Stimulated activated CD8-positive, alpha-beta memory T cell treated with anti-CD3 and anti-CD28 coated beads, Interleukin-15, amount 100 ng/mL, for 4 hours (primary cell): ENCODE measurements at places on chromosomes 12 and 14.

DNA sequence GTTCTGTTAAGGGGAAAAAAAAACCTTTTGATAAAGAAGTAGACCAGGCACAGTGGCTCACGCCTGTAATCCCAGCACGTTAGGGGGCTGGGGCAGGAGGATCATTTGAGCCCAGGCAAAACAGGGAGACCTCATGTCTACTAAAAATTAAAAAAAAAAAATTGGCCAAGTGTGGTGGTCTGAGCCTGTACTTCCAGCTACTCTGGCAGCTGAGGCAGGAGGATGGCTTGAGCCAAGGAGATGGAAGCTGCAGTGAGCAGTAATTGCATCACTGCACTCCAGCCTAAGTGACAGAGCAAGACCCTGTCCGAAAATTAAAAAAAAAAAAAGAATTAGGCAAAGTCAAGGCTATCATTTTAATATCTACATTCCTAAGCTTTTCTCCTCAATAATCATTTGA lies 124.8 kb upstream of the CPM start:
- no peak for DNase-seq

DNA sequence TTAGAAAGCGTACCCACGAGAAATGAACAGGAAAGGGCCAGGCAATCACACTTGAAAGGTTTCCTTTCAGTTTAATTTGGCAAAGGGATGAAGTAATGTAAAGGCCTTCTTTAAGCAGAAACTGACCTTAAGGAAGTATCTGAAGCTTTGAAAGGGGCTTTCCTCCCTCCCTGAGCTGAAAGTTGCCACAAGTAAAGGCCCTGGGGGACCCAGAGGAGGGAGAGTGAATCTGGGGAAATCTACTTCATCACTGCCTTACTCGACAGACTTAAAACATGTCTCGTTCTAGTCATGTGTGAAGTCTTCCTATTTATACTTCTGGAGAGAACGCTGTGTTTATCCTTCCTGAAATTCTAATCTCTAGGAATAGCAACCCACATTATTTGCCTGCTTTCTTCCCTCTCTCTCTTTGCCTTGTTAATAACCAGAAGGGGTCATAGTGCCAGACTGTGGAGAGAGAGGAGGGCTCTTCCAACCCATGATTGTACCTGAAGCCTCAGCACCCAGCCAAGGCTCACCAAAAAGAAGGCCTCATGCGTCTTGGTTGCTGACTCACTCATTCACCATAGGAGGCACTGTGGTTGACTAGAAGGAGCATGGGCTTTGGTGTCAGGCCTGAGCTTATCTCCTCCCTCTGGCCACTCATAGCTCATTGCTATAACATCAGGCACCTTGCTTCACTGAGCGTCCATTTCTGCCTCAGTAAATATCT lies 10.2 kb upstream of the GPX2 start:
- DNase-seq, result no peak

DNA sequence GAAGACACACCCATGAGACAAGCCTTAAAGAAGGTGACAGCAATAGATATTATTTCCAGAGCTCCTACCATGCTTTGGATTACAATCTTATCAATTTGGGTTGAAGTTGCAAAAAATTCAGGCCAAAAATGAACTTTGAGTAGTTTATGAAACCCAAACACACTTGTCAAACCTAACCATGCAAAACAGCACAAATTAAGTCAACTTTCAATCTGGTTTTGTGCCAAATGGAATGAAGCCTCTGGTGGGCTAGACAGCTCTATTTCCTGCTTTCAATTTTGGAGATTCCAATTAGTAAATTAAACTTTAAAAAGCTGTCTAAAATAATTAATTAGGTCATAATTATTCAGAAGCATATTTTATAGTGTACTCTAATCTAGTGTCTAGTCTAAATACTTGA lies 203.4 kb downstream of the SYT1 start:
- DNase-seq, result no peak

DNA sequence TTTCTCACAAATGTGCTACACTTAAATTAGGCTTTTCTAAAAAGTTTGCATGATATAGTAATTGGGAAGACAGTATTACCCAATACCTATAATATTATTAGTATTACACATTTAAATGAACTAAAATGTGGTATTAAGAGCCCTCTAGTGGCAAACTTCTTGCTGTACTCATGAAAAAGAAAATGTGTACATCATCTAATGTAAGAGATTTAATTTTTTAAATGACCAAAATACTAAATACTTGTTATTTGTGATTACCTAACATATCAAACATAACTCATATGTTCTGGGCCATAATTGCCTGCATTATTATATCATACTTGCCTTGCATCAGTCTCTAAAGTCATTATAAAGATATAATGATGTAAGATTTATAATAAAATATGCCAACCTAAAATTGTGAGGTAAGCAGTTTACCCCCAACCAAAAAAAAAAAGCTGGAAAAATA lies 64.2 kb downstream of the DNAI7 start:
- no peak for DNase-seq

- DNase-seq, result no peak
Observed at GRCh38 chr12:8890313-8891085, 23.8 kb upstream of the PHC1 start.

GRCh38 chr12:123075087-123075645 lies 75.7 kb downstream of the PITPNM2 start:
- no peak for DNase-seq

GRCh38 chr12:19234981-19235871 lies 105.7 kb downstream of the PLEKHA5 start:
- no peak for DNase-seq

- no peak for DNase-seq
Observed at GRCh38 chr12:108324351-108325017, 14.6 kb downstream of the CMKLR1 start.

DNA sequence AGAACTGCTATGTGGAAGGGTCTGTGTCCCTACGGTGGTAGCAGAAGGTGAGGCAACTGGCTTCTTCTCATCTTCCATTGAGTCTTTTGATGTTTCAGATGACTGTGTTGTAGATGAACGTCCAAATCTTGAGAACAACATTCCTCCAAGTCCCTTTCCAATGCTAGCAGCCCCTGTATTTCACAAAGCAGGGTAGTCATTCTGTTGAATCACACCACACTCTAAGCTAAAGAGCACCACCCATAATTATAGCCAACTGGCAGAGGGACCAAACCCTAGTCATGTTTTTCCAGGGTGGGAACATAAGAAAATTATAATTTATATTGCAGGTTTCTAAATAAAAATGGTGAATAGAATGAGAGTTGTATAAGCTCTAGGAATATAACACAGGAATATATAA lies 98.7 kb downstream of the DDHD1 start:
- no peak for DNase-seq

GRCh38 chr14:55349565-55349964 lies 62.1 kb downstream of the ATG14 start:
- no peak for DNase-seq

GRCh38 chr12:125210104-125210755 lies 145.0 kb downstream of the AACS start:
- DNase-seq, result no peak

GRCh38 chr14:64508215-64508776 lies 3.7 kb downstream of the ZBTB1 start:
- DNase-seq, result no peak

DNA sequence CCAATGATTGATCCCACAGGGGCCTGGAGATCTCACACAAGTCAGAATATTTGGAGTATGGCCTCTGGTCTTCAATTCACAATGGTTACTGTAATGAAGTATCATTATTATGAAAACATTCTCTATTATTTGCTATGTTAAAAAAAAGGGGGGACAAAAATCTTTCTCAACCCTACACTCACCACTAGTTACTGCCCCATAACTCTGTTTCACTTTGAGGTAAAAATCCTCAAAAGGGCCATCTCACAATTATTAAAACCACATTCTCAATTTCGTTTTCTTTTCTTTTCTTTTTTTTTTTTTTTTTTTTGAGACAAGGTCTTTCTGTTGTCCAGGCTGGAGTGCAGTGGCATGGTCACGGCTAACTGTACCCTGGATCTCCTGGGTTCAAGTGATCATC lies 59.6 kb upstream of the KCNC2 start:
- no peak for DNase-seq

GRCh38 chr12:111773801-111774551 lies 7.2 kb downstream of the ALDH2 start:
- DNase-seq, result no peak

GRCh38 chr14:33369972-33370371 lies 431.3 kb downstream of the NPAS3 start:
- DNase-seq, result no peak

GRCh38 chr14:102885737-102886447 lies 36.6 kb upstream of the AMN start:
- no peak for DNase-seq

DNA sequence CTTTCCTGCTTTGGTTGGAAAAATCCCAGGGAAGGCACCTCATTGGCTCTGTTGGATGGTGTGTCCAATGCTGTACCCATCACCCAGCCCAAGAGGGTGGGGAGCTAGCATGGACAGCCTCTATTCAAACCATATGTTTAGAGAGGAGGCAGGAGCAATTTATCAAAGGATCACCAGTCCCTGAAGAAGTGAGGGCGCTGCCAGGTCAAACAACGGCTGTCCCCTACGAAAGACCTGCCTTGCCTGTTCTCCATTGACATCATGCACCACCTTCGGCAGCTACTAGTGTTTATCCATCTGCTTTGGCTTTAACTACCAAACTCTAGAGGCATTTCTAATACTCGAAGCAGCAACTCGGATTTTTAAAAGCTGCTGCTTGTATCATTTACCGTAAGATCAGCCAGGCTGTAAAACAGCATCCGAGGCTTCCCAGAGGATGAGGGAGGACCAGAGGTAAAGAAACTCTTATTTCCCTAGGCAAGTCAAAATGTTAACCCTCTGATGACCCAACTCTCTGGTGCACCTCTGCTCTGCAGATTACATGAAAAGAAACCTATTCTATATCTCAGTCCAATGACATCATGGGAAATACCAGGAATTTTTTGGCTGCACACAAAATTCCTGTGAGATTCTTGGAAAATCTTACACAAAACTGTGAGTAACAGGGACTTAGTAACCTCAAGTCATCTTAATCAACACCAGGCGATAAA lies 720.9 kb upstream of the TBX3 start:
- no peak for DNase-seq

- no peak for DNase-seq
Observed at GRCh38 chr14:34219661-34220377, 242.2 kb downstream of the SPTSSA start.

DNA sequence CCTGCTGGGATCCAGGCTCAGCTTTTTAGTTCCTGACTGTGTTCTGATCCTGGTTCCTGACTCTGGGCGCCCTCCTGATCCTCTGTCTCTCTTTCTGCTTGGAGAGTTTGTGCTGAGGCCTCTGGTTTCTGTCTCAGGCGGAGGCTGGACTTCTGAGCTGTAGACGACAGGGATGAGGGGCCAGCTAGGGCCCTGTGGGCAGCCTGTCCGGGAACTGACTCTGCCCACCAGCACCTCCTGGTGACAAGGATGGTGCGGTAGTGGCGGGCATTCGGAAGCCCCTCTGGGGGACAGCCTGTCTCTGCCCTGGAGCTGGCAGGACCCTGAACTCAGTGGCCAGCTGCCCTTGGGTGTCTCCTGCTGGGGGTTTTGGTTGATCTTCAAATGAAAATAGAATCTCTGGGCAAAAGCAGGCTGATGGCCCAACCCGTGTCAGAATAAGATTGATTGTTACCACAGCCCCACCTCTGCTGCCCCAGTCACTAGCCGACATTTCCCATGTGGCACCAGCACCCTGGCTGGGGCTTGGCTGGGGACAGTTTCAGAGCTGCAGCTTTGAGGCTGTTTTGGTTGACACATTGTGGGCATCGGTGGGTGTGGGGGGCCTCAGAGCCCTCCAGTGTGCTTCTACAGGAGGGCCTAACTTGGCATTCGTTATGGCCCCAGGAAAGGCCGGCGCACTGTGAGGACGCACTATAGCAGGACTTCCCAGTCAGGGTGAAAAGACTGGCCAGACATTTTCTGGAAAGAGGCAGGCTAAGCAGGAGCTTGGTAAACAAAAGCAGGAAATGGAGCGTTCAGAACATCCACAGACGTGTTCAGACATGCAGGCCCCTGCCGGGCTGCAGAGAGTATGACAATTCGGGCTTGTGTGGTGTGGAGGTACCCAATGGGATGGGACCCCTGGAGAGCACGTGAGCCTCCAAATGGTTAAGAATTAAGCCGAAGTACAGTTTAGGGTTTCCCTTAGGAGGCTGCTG lies 16.2 kb downstream of the KRT80 start:
- DNase-seq, result no peak

DNA sequence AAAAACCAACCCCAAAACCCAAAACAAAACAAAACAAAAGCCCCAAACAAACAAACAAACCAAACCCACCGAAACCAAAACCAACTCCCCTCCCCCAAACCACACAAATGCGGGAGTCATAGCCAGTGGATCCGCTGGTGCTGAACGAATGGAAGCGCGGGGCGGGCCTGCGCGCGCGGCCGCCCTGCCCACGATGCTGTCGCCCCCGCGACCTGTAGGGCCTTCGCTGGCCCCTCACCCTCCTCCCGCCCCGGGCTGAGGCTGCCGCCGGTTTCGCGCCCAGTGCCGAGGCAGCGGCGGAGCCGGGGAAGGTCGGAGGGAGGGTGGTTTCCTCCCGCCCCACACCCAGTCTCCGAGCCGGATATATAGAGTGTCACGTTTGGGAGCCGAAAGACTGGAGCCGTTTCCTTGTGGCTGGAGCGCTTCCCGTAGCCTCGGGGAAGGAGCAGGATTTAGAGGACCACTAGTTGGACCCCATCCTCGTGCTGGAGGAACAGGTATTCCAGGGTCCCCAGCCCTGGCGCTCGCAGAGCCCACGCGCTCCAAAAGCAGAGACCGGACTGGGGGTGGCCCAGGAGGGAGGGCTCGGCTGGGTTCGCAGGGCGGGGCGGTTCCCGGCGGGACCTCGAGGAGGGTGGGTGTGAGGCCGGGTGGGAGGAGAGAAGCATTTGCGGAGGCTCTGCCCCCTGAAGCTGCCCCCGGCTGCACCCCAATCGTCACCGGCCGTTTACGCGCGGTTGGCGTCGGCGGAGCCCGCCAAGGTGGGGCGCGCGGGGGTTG lies at the start of gene FAR2:
TSS of gene FAR2 (plus strand) at position 368 of the 780 bp plus-strand sequence. CDS start 121,172 bp downstream, outside the sequence.
- no peak for DNase-seq

GRCh38 chr12:68447797-68448260 lies 115.7 kb upstream of the MDM1 start:
- DNase-seq, result no peak
